T47D (cell line): ENCODE measurements at places on chromosomes 1 and 21.
A peak's percentile ranks its signal among the peaks of the same experiment; 100 is the strongest.

DNA sequence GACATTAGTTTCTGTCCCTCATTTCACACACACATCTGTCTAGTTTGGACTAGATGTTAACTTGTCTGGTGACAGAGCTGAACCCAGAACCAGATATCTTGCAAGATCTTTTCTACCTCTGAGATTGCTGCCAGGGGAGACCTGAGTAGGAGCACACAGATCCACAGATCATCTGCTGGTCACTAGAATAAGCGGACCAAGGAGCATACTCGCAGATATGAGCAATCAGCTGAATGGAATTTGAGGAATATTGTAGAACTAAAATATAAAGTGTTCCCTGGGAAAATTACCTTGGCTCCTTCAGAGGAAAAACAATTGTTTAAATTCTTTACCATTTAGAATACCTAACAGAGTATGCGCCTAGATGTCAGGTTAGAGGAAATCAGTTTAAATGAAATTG, 90.7 kb downstream of the TNFSF18 start:
- no peak for DNase-seq

DNA sequence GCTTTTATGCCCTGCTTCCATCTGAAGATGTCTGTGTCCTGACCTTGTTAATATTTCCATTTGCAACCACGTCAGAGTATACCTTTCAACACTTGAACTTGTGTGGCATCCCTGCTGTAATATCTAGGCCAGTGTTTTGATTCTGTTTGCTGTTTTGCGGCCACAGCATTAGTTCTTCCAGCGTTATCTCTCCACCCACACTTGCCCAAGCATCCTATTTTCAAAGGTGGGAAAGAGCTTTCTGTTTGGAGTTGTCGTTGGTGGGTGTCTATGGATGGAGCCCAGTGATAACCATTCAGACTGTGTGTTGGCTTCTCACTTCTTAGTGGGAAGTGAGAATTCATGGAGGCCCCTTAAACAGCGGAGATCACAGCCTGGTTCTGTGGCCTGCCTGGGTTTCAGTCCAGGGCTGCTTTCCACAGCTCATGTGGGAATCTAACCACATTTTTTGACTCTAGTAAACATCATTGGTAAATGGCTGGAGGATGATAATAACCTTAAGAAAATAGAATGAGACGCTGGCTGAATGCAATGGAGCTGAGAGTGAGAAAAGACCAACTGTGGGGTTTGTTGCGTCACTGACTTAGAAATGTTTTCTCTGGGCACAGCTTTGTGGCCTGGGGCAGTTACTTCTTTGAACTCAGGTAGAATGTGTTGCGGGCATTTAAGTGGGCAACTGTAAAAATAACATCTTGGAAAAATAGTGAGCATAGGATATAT, 7.6 kb downstream of the TENT5C start:
- DNase-seq, result no peak

DNA sequence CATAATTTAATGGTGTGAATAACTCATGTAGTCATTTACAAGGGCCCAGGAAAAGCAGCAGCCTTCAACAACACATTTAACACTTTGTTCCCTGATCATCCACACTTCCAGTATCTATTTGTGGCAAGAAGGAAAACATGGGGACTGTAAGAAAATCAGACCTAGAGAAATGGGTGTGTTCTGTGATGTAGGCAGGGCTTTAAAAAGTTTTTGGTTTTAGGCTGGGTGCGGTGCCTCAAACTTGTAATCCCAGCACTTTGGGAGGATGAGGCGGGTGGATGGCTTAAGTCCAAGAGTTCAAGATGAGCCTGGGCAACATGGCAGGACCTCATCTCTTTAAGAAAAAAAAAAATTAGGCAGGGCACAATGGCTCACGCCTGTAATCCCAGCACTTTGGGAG, 14.2 kb upstream of the WDR47 start:
- DNase-seq, result no peak

- DNase-seq, result no peak
Measured at GRCh38 chr1:197814306-197814705, 39.0 kb upstream of the DENND1B start.

- DNase-seq, result no peak
Measured at GRCh38 chr1:25932321-25932720, 26.1 kb upstream of the STMN1 start.

GRCh38 chr1:235841938-235842545, 24.7 kb downstream of the LYST start:
- no peak for DNase-seq

GRCh38 chr1:29599071-29599470, 362.7 kb downstream of the PTPRU start:
- DNase-seq, result no peak

DNA sequence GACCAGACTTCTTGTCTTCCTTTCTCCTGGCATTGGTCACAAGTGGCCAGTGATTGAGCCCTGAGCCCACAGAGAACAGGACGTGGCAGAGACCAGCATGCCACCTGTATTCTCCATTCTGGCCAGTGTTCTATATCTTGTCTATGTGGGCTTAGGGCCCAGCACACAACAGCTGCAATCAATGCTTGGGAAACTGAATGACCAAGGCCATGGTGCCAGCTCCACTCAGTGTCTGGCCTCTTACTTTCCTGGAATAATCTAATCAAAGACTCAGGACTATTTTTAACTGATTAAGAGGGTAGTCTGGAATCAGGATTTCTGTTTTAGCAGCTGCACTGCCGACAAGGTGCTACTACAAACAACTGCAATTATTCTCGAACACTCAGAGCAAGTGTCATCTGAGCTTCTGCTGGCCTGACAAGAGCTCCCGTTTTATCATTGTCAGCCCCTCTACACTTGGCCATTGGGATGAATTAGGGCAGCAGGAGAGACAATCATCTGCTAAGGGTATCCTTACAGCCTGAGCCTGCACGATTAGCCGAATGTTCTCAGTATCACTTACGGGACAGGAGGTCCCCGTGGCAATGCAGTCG, 74.4 kb upstream of the GRIK3 start:
- DNase-seq, result no peak

- DNase-seq, result no peak
Measured at GRCh38 chr1:94319319-94320102, 82.1 kb upstream of the ARHGAP29 start.

DNA sequence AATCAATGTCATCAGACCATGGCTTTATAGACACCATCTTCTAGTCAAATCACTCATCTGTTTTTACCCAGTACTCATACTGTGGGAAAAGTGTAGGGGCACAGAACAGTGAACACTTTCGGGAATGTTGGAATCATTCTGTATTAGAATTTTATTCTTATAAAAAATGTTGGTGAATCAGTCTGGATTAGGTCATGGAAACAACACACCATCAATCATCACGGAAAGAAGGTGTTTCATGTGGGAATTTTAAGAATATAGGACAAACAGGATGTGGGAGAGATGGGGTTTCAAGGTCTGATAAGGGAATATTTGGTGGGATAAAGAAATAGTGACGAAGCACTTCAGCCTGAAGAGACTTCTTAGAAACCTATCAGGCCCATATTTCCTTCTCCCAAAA, 17.3 kb downstream of the GBP1 start:
- DNase-seq, result no peak

GRCh38 chr1:177103005-177103852, 61.3 kb downstream of the ASTN1 start:
- DNase-seq, result no peak

- DNase-seq, result no peak
Measured at GRCh38 chr1:26991310-26992116, 2.0 kb upstream of the TRNP1 start.

- DNase-seq, result no peak
Measured at GRCh38 chr1:160363951-160364735, 2.7 kb upstream of the NHLH1 start.

DNA sequence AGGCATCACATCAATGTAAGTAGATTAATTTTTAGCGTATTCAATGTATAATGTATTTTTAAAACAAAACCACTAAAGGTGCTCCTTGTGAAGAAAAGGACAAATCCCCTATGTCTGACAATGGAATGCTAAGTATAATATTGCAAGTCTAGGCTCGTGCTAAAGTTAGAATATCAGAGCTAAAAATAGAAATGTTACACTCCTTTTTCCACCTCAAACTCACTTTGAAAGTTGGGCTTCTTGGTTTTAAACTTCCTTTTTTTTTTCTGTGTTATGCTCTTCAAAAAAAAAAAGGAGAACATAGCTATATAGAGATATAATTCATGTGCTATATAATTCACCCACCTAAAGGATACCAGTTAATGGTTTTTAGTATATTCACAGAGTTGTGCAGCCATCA, 3.6 kb upstream of the SERBP1 start:
- DNase-seq, result no peak

DNA sequence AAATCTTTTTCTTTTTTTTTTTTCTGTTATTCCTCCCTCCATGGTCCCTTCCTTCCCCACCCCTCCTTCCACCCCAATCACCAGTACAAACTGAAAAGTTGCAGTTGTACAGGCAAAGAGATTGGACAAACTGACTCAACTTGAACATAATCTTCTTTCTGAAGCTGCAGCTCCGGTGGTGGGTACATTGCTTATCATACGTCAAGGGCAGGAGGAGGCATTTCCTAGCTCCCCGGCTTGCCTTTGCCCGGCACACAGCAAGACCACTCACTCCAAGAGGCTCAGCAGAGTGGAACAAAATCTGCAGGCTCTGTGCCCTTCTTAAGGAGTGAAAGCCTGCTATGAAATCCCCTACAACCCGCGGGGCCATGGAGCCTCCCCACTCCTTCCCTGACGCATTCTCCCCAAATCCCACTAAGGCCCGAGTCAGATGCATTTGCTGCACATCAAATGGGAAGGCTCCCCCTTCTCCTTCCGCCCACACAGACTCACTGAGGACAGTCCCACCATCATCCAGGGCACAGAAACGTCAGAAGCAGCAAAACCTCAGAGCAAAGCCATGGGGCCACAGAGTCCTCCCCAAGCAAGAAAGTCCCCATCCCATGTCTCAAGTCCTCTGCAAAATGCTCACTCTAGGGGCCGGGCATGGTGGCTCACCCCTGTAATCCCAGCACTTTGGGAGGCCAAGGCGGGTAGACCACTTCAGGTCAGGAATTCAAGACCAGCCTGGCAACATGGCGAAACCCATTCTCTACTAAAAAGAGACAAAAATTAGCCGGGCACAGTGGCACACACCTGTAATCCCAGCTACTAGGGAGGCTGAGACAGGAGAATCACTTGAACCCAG, 45.9 kb downstream of the SYF2 start:
- no peak for DNase-seq

- no peak for DNase-seq
Measured at GRCh38 chr21:14567331-14568279, 21.5 kb upstream of the SAMSN1 start.

DNA sequence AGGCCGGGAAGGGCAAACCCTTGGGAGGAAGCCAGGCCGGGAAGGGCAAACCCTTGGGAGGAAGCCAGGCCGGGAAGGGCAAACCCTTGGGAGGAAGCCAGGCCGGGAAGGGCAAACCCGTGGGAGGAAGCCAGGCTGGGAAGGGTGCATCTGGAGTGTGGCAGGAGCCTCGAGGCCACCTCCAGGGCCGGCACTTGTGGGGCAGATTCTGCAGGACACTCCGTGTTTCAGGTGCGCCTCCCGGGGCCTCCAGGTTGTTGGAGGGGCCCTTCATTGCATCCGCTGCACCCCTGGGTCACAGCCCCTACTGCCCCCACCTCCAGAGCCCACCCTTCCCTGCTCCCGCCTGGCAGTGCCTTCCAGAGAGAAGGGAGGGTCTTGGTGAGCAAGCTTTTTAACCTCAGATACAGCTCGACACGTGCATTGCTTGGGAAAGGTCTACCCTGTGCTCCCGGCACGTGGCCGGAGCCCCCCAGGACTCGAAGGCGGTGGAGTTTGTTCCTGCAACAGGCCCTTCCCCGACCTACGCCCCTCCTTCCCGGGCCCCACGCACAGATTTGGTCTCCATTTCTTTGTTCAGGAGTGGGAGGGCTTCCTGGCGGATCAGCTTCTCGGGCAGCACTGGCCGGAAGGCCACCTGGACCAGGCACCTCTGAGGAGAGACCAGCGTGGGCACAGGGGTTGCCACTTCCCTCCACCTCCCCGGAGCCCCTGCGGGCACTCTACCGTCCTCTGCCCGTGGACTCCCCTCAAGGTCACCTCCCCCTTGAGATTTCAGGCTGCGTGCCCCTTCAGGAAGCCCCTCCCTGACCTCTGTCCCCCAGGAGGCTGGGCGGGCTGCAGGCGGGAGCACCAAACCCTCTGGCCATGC, 9.4 kb upstream of the TMEM52 start:
- no peak for DNase-seq

- DNase-seq, result no peak
Measured at GRCh38 chr1:179516976-179517705, 58.6 kb downstream of the NPHS2 start.

- no peak for DNase-seq
Measured at GRCh38 chr1:151347523-151348246, 633 bp upstream of the RFX5 start.

- DNase-seq, result peak; percentile 61
Measured at GRCh38 chr1:241834733-241835377, 13.1 kb upstream of the EXO1 start.

- no peak for DNase-seq
Measured at GRCh38 chr1:182255494-182255893, 136.1 kb downstream of the GLUL start.

DNA sequence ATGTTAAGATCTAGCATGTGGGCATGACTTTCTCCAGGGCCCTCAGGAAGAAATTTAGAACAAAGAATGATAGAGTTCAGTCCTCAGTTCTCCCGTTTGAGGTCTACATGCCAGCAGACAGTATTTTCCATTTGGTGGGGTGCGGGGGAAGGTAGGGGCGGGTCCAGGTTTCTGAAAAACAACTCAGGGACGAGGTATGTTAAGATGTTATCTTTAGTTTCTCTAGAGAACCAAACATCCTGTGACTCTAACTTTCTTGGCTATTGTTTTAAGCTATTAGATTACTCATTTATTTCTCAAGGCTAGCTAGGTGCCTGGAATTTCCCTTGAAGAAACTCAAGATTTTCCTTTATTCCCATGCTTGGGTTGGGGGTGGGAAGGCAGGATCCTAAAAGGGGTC, 42.3 kb upstream of the SYT14 start:
- DNase-seq, result no peak
